Activated CD8-positive, alpha-beta memory T cell treated with anti-CD3 and anti-CD28 coated beads for 1 hour (primary cell): ENCODE measurements at places on chromosomes 3 and 15.

- no peak for DNase-seq
Measured at GRCh38 chr3:183159333-183159732, 3.2 kb downstream of the LAMP3 start.

GRCh38 chr3:110227991-110228390, 843.6 kb upstream of the NECTIN3 start:
- DNase-seq, result no peak

DNA sequence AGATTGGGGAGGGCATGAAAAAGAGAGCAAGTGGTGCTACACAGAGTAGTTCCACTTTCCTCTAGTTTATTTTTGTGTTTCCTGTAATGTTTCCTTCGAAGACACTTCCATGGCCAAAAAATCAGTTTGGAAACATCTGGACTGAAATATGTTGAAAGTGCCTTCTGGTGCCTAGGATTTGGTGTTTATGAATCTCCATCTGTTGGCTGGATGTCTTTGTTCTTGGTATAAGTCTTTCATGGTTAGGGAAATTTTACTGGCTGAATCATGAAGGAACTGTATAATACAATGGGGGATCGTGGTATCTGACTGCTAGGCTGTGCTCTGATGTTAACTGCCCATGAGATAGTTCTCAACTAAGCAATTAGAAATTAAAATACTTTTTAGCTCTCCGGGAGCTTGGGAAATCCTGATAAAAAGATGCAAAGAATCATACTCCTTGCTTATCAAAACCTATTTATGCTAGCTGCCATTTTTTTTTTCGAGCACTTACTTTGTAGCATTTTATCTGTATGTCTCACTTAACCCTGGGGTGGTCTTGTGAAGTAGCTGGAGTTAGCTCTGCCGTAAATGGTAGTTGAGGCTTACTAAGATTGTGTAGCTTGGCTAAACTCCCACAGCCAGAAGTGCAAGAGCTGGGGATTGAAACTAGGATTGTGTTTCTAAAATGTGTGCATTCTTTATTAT, 21.9 kb downstream of the AKAP13 start:
- no peak for DNase-seq

DNA sequence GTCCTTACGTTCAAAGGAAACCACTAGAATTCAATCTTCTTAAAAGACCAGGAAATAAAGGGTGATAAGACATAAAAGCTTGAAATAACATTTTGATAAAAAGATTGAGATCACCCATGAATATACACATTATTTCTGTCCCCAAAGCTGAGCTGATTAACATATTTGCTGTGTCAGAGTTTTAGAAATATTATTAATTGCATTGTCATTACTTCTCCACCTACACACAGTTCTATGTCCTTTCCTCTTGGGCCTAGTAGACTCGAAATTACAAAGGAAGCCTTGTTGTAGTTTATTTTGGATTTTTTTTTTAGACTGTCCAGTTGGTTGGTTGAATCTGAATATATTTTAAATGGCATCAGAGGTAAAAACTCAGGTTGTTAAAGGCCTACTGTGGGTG, 81.0 kb upstream of the NR2E3 start:
- DNase-seq, result no peak

DNA sequence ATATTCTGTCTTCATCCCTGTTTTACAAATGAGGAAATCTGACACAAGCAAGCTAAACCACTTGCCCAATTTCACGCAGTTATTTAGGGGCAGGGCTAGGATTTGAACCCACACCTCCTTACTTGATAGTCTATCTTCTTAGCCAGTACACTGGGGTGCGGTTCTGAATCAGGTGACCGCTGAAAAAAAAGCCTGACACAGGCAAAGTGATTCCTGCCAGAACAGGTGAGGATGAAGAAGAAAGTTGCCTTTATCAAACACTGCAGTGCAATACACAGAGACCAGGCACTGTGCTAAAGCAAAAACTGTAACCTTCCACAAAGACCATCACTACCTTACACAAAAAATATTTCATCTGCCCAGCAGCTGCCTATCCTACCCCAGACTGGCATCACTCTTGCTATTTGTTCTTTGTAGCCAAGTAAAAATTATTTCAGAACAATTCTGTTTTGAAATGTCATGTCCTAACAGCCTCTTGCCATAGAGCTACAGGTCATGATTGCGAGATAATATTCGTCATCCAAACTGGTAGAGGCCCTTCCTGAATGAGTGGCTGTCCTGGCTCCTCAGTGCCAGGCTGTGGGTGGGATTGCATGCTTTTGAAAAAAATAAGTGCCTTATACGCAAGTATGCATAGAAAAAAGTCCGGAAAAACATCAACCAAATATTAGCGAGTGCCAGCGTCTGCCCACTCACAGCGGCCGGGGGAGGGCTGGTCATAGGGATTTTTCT, 142.3 kb upstream of the TPM1 start:
- no peak for DNase-seq

- DNase-seq, result no peak
Measured at GRCh38 chr15:65246026-65246714, 34.9 kb upstream of the CILP start.

GRCh38 chr3:50174947-50175524, 16.4 kb upstream of the GNAT1 start:
- no peak for DNase-seq
